Right cardiac atrium (tissue), 5 donors: ENCODE measurements at places on chromosomes 2 and 18.

DNA sequence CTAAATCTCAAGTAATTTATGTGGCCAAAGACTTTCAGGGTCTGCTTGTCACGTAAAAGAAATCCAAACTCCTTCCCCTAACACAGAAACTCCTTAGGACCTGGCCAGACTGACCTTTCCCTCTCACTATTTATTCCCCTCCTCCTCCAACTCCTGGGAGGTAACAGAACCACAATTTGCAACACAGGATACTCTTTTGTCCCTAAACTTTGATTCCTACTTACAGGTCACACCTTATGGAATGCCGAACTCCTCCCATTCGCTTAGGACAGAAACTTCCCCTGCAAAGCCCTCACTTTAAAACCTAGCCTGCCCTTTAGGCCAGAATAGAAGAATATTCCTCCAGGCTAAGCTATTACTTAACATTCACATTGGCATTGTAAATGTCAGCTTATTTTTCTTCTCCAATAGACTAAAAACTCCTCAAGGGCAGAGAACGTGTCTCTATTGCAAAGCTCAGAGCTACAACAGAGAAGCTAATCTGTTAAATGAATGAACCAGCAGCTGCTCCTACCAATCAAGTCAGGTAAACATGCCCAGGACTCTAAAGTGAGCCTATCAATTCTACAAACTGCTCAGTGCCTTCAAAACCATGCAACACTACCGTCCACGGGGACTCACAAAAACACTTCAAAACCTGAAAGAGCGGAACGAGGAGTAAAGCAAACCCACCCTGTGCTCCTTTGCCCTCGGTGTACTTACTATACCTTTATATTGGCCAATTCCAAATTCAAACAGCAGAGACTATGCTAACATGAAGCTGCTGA, 6.1 kb downstream of the INO80D start:
- no peak for DNase-seq

- no peak for DNase-seq
Observed at GRCh38 chr2:175027755-175028154, 22.6 kb upstream of the CHN1 start.

GRCh38 chr2:121736140-121736461, 574 bp downstream of the NIFK start:
- no peak for DNase-seq

GRCh38 chr2:57044931-57045635, 861.3 kb downstream of the CCDC85A start:
- DNase-seq = no peak

GRCh38 chr2:13354031-13354430, 637.3 kb downstream of the TRIB2 start:
- DNase-seq = no peak

- DNase-seq = no peak
Observed at GRCh38 chr2:102636283-102636907, 17.0 kb downstream of the SLC9A2 start.

- no peak for DNase-seq
Observed at GRCh38 chr2:105518897-105519296, 120.0 kb upstream of the FHL2 start.

GRCh38 chr18:78826631-78827030, 153.0 kb upstream of the SALL3 start:
- DNase-seq = no peak

DNA sequence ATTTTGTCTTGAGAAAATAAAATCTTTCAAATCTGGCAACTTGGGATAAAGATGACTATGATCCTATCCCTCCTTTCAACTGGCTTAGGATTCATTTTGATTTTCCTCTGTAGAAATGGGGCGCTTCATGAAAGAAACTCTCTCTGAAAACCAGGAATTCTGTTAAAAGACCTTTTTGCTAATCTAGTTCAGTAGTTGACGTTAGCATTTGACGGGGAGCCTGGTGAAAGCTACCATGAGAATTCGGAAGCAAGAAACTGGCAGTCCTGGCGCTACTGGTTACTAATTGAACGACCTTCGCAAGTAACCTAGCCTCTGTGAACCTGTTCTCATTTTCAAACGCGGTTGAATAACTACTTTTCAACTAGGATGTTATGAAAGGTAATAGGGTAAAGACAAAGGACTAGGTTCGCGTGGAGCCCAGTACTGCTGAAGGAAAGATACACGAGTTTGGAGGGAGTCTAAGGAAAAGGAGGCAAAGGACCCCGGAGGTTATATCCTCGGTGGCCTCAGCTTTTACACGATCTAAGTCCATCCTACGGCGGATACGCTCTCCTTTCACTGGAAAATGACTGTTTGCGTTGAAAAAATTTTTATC, 604 bp upstream of the STK11IP start:
- DNase-seq = no peak

DNA sequence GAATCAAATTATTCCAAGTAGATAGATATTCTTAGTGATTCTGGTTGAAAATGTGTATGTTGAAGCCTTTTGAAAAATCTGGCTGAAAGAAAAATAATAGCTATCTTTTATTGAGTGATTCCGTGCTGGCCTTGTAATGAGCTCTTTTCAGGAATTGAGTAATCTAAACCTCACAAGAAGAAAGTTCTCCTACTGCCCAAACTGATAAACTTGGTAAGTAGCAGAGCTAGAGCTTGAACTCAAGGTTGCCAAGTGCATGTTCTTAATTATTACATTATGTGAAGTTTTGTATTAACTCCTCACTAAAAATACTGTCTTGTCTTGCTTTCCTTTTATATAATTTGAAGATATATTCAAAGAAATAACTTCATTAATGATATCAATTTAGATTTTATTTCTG, 1.6 kb upstream of the PPP1R1C start:
- DNase-seq = no peak

DNA sequence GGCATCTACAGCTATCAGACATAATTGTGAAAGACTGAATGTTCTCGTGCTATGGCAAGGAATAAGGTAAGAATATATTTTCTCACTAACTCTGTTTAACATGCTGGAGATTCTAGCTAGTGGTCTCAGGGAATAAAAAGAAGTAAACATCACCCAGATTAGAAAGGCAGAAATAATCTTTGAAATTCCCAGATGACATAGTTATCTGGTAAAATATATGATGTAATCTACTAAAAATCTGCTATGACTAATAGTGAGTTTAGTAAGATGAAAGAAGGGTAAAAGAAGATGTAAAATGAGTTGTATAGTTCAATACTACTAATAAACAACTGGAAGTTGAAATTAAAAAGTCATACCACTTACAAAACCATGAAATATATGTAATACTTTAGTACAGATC, 134.2 kb downstream of the DSC3 start:
- DNase-seq = no peak

DNA sequence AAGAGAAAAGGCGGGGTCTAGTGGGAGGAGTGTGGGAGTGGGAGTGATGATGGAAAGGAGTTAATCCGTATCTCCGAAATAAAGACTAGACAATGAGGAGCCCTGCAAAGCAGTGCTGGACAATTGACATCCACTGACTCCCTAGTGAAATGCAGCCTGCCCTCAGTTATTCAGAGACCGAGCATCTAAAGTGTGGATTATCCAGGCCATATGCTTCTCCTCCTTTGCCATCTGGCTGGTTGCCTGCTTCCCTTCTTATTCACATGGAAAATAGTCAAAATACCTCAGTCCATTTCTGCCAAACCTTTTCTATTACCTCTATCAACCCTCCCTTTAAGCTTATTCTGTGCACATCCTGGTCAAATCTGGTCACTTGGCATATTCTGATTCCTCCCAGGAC, 288.8 kb upstream of the SIX3 start:
- DNase-seq = no peak

- no peak for DNase-seq
Observed at GRCh38 chr2:181471226-181471625, 14.0 kb downstream of the ITGA4 start.

- no peak for DNase-seq
Observed at GRCh38 chr2:10348891-10349290, 46.2 kb downstream of the HPCAL1 start.

DNA sequence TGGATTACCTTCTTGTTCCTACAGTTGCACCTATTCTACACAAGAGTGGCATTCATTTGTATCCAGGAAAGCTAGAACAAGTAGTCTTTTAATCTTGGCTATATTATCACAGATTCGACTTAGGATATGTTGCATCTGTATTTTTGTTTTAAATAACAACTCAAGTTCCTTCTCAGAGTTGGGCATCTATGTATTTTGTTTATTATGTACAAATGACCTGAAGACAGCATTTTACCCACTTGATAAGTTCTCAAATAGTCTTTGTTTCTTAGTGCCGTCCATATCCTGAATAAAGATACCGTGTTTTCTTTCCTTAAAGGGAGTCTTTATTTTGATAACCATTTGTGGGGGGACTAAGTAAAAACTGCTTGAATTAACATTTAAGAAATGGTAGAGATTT, 2.9 kb downstream of the ITPRID2 start:
- no peak for DNase-seq

DNA sequence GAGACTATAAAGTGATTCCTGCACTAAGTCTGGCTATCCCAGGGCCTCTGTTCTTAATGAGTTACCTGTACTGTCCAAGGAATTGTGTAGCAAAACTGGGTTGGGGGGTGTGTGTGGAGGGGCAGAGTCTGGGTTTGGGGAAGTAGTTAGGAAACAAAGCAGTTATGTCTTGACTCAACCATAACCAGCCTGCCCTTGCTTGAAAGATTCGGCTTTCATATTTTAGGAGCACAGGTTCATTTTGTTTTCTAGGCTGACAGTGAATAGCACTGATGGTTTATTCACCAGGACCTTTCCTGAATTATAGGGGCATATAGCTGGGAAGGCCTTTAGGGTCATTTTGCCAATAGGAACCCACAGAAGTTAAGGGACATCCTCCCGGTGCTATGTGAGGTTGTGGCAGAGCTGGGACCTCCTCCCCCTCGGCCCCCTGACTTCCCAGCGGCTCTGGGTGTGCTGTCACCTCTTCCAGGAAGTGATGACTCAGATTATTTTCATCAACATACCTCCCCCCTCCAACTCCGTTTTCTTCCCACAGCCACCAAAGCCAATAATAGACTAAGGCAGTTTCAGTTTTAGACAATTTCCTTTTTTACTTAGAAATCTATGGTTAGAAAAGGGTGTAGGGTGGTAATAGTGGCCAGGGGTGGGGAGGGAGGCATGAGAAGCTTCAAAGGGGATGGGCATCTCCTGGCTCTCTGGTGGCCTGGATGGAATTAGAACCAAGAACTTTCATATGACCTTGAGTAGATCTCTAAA, 44.8 kb downstream of the SETBP1 start:
- peak; percentile 74 for DNase-seq

GRCh38 chr2:96024336-96025193, 10.2 kb downstream of the GPAT2 start:
- no peak for DNase-seq

GRCh38 chr2:70456585-70457495, 96.8 kb downstream of the TGFA start:
- no peak for DNase-seq

- no peak for DNase-seq
Observed at GRCh38 chr2:48315896-48316194, 214.1 kb upstream of the STON1 start.

- DNase-seq = no peak
Observed at GRCh38 chr18:9822587-9823185, 63.1 kb upstream of the TXNDC2 start.

DNA sequence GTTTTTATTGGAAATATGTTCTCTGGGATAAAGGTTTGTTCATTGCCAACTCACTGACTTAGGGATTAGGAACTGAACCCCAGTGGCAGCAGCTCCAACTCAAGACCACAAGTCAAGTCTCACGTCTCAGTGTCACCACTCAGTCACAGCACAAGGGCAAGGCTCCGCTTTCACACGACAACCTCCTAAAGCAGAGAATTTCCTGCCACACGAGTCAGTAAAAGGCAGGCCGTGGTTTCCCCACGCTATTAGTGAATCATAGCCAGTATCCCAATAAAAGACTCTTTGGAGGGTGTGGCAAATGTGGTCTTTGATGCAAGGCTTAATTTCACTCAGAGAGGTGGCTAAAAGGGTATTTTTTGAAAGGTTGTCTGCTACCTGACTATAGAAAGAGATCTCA, 57.6 kb downstream of the PIEZO2 start:
- no peak for DNase-seq

GRCh38 chr2:162075689-162076132, 1.7 kb upstream of the DPP4 start:
- DNase-seq = no peak

GRCh38 chr2:71886241-71886640, 261.4 kb downstream of the CYP26B1 start:
- no peak for DNase-seq

GRCh38 chr2:239445771-239446524, 45.1 kb upstream of the HDAC4 start:
- DNase-seq = no peak

- DNase-seq = no peak
Observed at GRCh38 chr18:40532046-40532445, 1423.0 kb upstream of the PIK3C3 start.

- DNase-seq = no peak
Observed at GRCh38 chr18:76353046-76353445, 142.0 kb downstream of the ZNF516 start.

DNA sequence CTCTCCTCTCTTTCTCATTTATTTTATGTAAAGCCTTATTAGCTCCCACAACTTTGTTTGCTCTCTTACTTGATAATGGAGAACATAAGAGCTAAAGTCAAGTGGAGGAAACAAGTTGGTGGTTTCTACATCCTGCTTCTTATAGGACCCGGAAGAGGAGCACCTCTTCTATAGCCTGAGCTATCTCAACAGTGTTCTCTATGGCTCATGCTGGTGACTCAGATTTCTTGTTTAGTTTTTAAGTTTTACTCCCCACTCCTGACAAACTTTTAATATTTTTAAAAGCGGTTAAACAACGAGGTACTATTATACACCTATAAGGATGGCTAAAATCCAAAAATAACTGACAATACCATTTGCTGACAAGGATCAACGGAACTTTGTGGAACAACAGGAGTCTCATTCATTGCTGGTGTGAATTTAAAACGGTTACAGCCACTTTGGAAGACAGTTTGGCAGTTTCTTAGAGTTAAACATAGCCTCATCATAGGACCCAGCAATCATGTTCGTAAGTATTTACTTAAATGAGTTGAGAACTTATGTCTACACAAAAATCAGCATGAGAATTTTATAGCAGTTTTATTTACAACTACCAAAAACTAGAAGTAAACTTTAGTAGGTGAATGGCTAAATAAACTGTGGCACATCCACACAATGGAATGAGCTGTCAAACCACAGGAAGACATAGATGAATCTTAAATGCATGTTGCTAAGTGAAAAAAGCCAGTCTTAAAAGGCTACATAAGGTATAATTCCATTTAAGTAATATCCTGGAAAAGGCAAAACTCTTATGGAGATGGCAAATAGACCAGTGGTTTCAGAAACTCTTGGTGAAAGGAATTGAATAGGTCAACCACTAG, 12.7 kb upstream of the CDC42EP3 start:
- DNase-seq = no peak

DNA sequence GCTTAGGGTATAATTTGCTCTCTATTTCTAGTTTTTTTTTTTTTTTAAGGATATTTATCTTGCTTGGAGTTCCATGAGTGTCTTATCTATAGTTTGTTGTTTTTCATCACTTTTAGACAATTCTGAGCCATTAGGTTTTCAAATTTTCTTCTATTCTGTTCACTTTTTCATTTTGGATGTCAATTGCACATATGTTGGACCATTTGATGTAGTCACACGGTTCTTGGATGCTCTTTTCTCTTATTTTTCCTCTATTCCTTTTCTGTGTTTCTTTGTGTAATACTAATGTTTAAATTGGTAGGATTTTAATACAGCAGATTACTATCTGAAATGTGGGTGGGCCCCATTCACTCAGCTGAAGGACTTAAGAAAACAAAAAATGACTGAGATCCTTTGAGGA, 292.6 kb downstream of the CALCRL start:
- no peak for DNase-seq
